ENCODE measurements at places on chromosomes 12 and 14. TPM values are rescaled to one million over a fixed set of nuclear protein-coding genes. Genes with fewer than 3 reads are reported as not detected.
A peak's percentile ranks its signal among the peaks of the same experiment; 100 is the strongest.

- no peak for DNase-seq
- no peaks in the 10 kb centered on the region for H3K36me3 ChIP-seq
- no peak overlapping the region for H3K27ac ChIP-seq
- no peaks in the 10 kb centered on the region for H3K4me1 ChIP-seq
Measured at GRCh38 chr12:126156806-126157574, 1091.8 kb downstream of the AACS start.

- H3K4me3 ChIP-seq = no peak overlapping the region
- no peak overlapping the region for H3K27ac ChIP-seq
- no peaks in the 10 kb centered on the region for H3K36me3 ChIP-seq
- H3K4me1 ChIP-seq = no peaks in the 10 kb centered on the region
- no peaks in the 10 kb centered on the region for H3K27me3 ChIP-seq
Measured at GRCh38 chr14:99069946-99070345, 202.1 kb downstream of the BCL11B start.

Gene HOXC4
- 0.61 TPM for total RNA-seq

DNA sequence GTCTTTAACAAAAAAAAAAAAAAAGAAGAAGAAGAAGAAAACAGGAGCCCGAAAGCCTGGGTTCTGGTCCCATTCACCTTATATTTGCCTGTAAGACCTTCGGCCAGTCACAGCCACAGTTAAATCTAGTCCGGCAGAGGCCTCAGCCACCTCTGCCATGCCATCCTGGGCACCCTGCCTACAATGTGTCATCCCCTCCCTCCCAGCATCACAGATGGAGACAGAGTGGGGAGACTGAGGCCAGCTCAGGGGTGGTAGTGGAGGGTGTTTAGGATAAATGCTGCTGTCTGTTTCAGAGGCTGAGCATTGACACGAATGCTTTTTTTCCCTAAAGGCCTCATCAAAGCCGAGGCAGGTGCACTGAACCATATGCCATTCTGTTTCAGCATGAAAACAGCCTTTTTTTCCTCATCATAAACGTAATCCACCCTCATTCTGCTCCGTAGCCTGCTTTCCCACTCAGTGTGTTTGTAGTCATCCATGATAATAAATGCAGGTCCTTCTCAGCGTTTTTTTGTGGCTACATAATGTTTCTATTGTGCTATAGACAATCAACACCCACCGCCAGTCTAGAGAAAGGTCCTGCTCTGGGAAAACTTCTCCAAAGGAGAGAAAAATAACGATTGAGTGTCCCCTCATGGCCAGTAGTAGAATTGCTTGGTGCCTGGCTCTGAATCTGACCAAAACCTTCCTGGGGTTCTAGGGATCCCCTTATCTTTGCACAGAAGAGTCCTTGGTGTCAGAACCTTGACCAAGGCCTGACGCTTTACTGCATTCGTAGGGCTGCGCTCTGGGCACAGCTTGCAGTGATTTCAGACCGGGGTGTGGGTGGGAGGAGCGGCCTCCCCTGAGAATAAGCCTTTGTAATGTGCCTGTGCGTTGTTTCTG is 41.1 kb upstream of the TSPAN9 start:
- H3K27ac ChIP-seq = no peak overlapping the region
- H3K4me1 ChIP-seq = peaks cover 4% of the 10 kb centered on the region
- no peak overlapping the region for H3K4me3 ChIP-seq
- peaks cover 7% of the 10 kb centered on the region for H3K36me3 ChIP-seq
- no peaks in the 10 kb centered on the region for H3K27me3 ChIP-seq
- DNase-seq = no peak

Gene LRRIQ1
- total RNA-seq = 0.67 TPM

Gene CACNA1C
- total RNA-seq = 15.6 TPM

Gene GARIN6
- not detected for total RNA-seq

Gene PAH
- total RNA-seq = not detected

DNA sequence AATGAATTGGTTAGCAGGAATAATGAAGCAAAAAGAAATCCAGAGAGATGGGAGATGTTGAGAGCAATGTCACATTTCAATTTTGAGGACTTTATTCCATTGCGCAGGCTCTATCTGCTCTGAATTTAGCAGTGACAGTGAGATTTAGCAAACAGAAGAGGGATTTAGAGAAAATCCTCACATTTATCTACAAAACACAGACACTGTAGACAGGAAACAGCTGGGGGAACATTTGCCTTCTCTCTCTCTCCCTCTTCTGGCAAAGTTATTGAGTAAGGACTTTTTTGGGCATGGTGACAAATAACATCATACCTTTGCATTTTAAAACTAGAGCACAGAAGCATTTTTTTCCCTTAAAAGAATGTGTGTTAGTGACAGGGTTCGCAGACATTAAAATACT is at the start of gene IGF1:
Gene IGF1 (minus strand): TSS at position 158 of the 400 bp plus-strand sequence. CDS start 182 bp downstream, outside the sequence.
- DNase-seq = no peak
- peak within 1 kb of the TSS; percentile 36 for H3K4me3 ChIP-seq
- peaks cover 18% of the 10 kb centered on the region for H3K4me1 ChIP-seq
- H3K36me3 ChIP-seq = no peaks in the 10 kb centered on the region
- H3K27ac ChIP-seq = peak within 1 kb of the TSS; percentile 43

DNA sequence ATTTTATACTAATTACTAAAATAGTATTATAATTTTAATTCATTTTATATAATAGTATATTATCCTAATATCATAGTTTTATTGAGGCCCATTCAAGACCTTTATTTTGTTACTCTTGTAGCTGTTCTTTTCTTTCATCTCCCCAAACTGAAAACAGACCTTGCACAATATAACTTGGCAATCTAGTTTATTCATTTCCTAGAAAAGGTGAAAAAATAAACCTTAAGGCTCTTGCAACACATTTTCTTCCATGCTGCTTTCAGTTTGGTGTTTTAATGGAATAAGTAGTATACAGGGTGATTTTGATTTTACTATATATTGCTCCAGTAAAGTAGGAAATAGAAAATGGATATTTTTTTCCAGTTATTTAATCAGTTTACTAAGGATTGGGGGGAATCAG is 174.0 kb downstream of the SLC2A13 start:
- no peak overlapping the region for H3K4me3 ChIP-seq
- H3K36me3 ChIP-seq = no peaks in the 10 kb centered on the region
- no peak for DNase-seq
- H3K27me3 ChIP-seq = no peaks in the 10 kb centered on the region
- H3K27ac ChIP-seq = no peak overlapping the region
